ENCODE measurements at places on chromosomes 12 and 14.

GRCh38 chr12:67751381-67751928, 102.9 kb downstream of the DYRK2 start:
- DNase-seq: no peak

DNA sequence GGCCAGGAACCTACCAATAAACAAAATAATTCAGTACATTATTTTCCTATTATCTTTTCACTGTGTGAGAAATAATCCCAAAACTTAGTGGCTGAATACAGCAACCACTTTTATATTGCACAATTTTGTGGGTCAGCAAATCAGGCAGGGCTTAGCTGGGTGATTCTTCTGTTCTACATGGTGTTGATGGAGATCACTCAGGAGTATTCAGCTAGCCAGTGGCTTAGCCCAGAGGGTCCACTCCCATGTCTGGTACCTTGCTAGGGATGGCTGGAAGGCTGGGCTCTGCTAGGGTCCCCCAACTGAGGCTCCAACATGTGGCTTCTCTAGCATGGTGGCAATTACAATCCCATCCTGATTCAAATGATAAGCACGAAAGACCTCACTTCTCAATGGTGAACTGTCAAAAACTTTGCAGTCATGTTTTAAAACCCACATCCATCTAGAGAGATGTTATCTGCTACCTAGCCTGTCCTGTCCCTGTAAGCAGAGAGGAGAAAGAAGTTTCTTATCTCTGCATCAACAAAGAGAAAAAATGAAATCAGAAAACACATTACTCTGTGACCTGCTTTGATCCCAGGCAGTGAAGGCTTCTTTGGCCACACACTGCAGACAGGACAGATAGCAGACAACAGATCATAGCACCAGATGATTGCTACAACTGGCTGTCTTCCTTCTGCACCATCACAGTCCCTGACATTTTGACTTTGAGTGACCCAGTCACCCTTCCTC, 51.0 kb upstream of the MYL2 start:
- DNase-seq: no peak

GRCh38 chr14:83044001-83044400, 1510.3 kb upstream of the SEL1L start:
- DNase-seq: no peak

- DNase-seq: no peak
Measured at GRCh38 chr12:94714378-94715114, 64.2 kb upstream of the TMCC3 start.

- no peak for DNase-seq
Measured at GRCh38 chr12:98868538-98868937, 223.4 kb downstream of the APAF1 start.

All from activated CD4-positive, alpha-beta T cell treated with anti-CD3 and anti-CD28 coated beads, Interleukin-10, Interleukin-2, amounts not matched to agents 100 ng/mL and 50 ng/mL, durations not matched to agents 16 hours and 8 hours (primary cell).